ENCODE measurements at places on chromosomes 13 and 19.
A peak's percentile ranks its signal among the peaks of the same experiment; 100 is the strongest.

DNA sequence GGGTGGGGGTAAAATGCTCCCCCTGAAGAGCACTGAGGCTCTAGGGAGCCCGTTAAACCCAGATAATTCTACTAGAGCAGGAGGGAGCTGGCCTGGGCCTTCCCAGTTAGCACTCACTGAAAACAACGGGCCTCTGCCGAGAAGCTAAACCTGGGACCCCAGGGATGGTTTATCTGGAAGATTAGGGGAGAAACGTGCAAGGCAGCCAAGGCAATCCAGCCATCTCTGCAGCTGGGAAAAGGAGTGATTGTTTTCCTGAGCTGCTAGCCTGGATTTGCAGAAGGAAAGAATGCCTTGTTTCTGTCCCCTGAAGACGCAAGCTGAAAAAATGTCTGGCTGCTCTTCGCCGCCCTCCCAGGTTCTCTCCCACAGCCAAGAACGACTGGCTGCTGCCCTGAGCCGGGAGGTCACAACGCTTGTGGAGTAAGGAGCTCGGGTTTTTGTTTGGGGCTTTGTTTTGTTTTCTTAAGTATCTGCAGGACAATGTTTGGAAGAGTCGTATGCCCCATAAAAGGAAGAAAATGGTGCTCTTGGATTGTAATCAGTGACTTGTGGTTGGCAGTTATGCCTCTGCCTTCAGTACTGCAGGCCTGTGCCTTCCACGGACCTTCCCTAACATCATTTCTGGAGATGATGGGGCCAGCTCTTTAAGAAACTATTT, 31.5 kb downstream of the COL4A2 start:
- no peak for DNase-seq

GRCh38 chr13:35760735-35761281, 284.3 kb upstream of the MAB21L1 start:
- no peak for DNase-seq

- no peak for DNase-seq
Observed at GRCh38 chr13:99367663-99368448, 60.7 kb upstream of the GPR183 start.

- no peak for DNase-seq
Observed at GRCh38 chr19:13977803-13978202, 25.5 kb downstream of the DCAF15 start.

- no peak for DNase-seq
Observed at GRCh38 chr13:84684048-84684662, 801.9 kb upstream of the SLITRK1 start.

GRCh38 chr19:42291435-42291810, 10.5 kb upstream of the PRR19 start:
- no peak for DNase-seq

- peak; percentile 31 for DNase-seq
Observed at GRCh38 chr13:40398065-40398464, 268.4 kb downstream of the FOXO1 start.

DNA sequence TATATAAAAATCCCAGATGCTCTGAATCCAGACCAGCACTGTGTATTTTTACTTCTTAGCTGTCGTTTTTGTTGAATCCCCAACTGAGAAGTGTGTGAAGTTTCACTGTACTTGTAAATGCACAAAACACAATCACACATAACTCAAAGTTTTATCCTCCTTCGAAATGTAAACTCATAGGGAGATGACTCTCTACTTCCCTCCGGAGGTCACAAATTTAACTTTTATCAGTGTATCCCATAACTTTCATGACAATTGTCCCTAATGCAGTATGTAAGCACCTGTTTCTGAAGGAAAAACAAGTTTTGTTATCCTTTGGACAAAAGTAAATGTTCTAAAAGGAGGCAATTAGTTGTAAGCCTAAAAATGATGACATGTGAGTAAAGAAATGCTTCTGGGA, 665.0 kb upstream of the SLITRK6 start:
- DNase-seq: no peak

- no peak for DNase-seq
Observed at GRCh38 chr13:50071379-50071778, 56.1 kb downstream of the KCNRG start.

- DNase-seq: no peak
Observed at GRCh38 chr13:50521831-50522149, 321.7 kb downstream of the DLEU7 start.

- DNase-seq: peak; percentile 58
Observed at GRCh38 chr19:1942078-1942933, 1.3 kb downstream of the CSNK1G2 start.

DNA sequence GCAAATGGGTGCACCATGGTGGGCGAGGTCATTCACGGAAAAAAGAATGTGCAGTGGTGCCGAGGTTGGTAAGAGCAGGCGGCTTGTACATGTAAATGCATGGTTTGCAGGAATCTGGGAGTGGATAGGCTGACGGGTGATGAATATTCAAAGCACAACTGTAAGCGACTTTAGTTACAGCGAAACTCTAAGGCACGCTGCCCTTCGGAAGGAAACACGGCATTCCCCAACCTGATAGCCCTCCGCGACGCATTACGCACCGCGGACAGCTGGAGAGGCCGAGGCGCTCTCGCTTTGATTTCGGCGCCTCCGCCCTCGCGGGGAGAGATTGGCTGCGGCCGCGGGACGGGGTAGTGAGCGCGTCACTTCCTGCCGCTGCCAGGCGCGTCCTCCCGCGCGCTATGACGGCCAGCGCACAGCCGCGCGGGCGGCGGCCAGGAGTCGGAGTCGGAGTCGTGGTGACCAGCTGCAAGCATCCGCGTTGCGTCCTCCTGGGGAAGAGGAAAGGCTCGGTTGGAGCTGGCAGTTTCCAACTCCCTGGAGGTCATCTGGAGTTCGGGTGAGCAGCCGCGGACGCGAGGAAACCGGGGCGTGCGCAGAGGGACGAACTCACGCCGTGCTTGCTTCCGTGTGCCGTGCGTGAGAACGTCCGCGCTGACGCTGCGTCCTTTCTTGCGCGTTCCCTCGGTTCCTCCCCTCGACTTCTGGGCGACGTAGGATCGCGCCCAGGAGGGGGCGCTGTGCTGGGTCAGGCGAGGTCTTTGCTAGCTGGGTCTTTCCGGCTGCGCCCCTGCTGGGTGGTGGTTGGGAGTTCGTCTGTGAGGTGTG, at the start of gene NUDT15:
NUDT15 (plus strand) TSS at position 381 of the 828 bp plus-strand sequence; CDS start at position 402, 21 bp downstream.
- DNase-seq: peak; percentile 98

DNA sequence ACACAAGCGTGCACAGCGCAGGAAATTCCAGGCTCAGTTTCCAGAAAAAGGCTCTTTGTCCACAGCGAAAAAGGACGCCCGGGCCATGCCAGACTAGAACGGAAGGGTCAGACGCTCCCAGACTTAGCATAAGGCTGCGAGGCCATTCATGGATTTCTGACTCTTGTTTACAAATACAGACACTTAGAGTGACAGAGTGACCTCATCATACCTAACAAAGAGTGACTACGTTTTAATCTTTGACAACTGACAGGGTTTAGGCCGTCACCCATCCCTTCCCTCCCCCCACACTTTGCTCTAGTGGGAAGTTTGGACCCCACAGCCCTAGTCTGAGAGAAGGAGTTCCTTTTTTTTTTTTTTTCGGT, 418 bp upstream of the ZNF709 start:
- no peak for DNase-seq
